ENCODE measurements at places on chromosomes 6 and 20. TPM values are rescaled to one million over a fixed set of nuclear protein-coding genes. Genes with fewer than 3 reads are reported as not detected.

Gene GRM1
- total RNA-seq, result not detected

Gene PROKR2
- total RNA-seq, result not detected

Gene BIRC7
- not detected for total RNA-seq

Gene CAGE1
- not detected for total RNA-seq

Gene DAAM2
- total RNA-seq, result 36.7 TPM

Gene SYCP2
- total RNA-seq, result 3.1 TPM

Gene SLA2
- total RNA-seq, result 0.22 TPM

Gene LY6G6C
- total RNA-seq, result not detected

Gene C6orf132
- total RNA-seq, result 1.3 TPM

Gene SEL1L2
- not detected for total RNA-seq

Gene MEI4
- total RNA-seq, result not detected

Gene HTR1E
- not detected for total RNA-seq

Gene PTPN1
- total RNA-seq, result 19.9 TPM

Gene SFTA2
- not detected for total RNA-seq

Gene SNAI1
- total RNA-seq, result 3.3 TPM

Gene TGM3
- not detected for total RNA-seq

Gene ULBP3
- total RNA-seq, result 8.1 TPM

Gene C20orf144
- total RNA-seq, result not detected

Gene RAET1E
- not detected for total RNA-seq

Gene PPIL6
- 2.6 TPM for total RNA-seq

Gene LZTS3
- total RNA-seq, result 6.2 TPM

Gene HLA-G
- total RNA-seq, result not detected

Gene PNPLA1
- not detected for total RNA-seq

Gene RALGAPA2
- 29.4 TPM for total RNA-seq

Gene MMP24
- total RNA-seq, result 0.66 TPM

Gene NKX2-4
- total RNA-seq, result not detected

Gene PARD6B
- total RNA-seq, result 1.9 TPM

Gene ADGRB3
- 1.9 TPM for total RNA-seq

Gene SYNDIG1
- total RNA-seq, result not detected

Gene BMP6
- total RNA-seq, result 43.0 TPM

Gene TMEM151B
- total RNA-seq, result not detected

Gene GTF2H4
- 19.2 TPM for total RNA-seq

Gene CDC5L
- 18.1 TPM for total RNA-seq

Gene SALL4
- total RNA-seq, result 0.33 TPM

Gene EIF2S2
- 47.9 TPM for total RNA-seq

Gene HS3ST5
- not detected for total RNA-seq

Gene PRR18
- total RNA-seq, result not detected

Gene SAMHD1
- total RNA-seq, result 550 TPM

Gene IL17F
- total RNA-seq, result not detected

Gene TMEM244
- not detected for total RNA-seq

Gene FAM209B
- total RNA-seq, result not detected

Gene LINC00237
- total RNA-seq, result not detected
